Muscle of leg (tissue), 16 donors: ENCODE measurements at places on chromosomes 2 and 18.
A peak's percentile ranks its signal among the peaks of the same experiment; 100 is the strongest.

GRCh38 chr2:238093181-238094140 lies 6.7 kb upstream of the ESPNL start:
- H3K27me3 ChIP-seq: no peaks in the 10 kb centered on the region
- H3K36me3 ChIP-seq: peaks cover 4% of the 10 kb centered on the region
- H3K4me1 ChIP-seq: no peaks in the 10 kb centered on the region
- no peak for DNase-seq

- peaks cover 14% of the 10 kb centered on the region for H3K4me1 ChIP-seq
- no peaks in the 10 kb centered on the region for H3K36me3 ChIP-seq
- H3K27ac ChIP-seq: no peak overlapping the region
- DNase-seq: no peak
Observed at GRCh38 chr2:172342078-172342477, 85.3 kb upstream of the ITGA6 start.

DNA sequence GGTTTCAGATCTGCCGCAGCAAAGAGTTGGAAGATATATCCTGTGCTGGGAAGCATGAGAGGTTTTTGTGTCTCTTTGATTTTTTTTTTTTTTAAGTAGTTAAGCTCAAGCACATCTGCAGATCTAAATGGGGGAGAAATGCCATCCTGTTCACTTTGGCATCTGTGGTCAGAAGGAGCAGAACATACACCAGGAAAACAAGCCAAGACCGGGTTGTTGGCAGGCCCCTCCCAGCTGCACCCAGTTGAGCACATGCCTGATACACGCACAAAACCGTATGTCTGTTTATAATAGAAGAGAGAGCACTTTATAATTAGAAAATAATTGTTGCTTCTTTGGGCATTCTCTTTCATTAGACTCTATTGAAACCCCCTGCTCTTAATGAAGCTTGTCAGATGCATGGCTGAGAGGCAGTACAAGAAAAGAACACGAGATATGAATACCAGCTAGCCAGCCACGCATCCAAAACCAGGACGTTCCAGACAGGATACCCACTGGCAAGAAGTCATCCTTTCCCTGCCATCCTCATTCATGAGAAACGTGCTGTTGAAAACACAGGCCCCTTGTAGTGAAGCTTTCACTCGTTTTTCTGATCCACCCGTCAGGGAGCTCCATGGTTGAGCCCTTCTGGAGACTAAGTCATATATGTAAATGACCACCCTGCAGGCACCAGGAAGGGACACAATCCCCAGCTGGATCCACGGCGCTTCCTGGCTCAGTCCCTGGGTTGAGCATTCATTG lies 152.2 kb downstream of the ALPK2 start:
- DNase-seq: no peak
- H3K27ac ChIP-seq: peak overlapping the region; percentile 13
- no peaks in the 10 kb centered on the region for H3K27me3 ChIP-seq
- no peaks in the 10 kb centered on the region for H3K36me3 ChIP-seq
- no peak overlapping the region for H3K4me3 ChIP-seq
- H3K4me1 ChIP-seq: peaks cover 13% of the 10 kb centered on the region

DNA sequence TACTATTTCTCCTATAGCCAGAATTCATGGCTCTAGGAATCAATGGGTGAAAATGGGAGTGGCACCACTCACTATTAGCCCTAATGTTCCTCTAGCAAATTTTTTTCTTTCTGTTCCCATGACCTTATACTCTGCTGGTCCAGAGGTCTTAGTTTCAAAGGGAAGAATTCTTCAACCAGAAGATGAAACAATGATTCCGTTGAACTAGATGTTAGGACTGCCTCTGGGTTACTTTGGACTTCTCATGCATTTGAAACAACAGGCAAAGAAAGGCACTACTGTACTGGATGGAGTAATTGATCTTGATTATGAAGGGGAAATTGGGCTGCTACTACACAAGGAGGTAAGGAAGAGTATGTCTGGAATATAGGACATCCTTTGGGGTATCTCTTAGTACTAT lies 18.6 kb upstream of the ADCYAP1 start:
- no peaks in the 10 kb centered on the region for H3K4me1 ChIP-seq
- H3K27ac ChIP-seq: no peak overlapping the region
- no peaks in the 10 kb centered on the region for H3K36me3 ChIP-seq
- no peak overlapping the region for H3K4me3 ChIP-seq
- DNase-seq: no peak
- H3K27me3 ChIP-seq: no peaks in the 10 kb centered on the region

DNA sequence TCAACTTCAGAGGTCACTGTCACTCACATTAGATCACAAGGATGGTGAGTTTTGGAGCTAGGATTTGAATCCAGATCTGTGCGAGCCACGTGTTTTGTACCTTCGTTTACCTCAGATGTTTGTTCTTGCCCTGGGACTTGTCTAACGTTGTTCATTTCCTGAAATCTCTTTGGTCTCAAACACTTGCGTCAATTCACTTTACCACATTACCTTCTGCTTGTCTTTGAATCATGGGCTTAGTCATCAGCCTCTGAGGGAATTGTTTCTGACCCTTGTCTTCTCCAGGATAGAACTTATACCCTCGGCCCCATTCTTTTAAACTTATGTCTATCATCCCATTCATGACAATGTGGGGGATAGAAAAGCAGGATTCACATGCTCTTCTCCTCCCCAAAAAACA lies 282.7 kb downstream of the DCDC2C start:
- H3K27me3 ChIP-seq: no peaks in the 10 kb centered on the region
- H3K4me3 ChIP-seq: no peak overlapping the region
- peaks cover 2% of the 10 kb centered on the region for H3K4me1 ChIP-seq
- DNase-seq: no peak

GRCh38 chr2:43038034-43038695 lies 188.2 kb downstream of the ZFP36L2 start:
- no peaks in the 10 kb centered on the region for H3K27me3 ChIP-seq
- peak overlapping the region; percentile 77 for H3K27ac ChIP-seq
- DNase-seq: peak; percentile 67

DNA sequence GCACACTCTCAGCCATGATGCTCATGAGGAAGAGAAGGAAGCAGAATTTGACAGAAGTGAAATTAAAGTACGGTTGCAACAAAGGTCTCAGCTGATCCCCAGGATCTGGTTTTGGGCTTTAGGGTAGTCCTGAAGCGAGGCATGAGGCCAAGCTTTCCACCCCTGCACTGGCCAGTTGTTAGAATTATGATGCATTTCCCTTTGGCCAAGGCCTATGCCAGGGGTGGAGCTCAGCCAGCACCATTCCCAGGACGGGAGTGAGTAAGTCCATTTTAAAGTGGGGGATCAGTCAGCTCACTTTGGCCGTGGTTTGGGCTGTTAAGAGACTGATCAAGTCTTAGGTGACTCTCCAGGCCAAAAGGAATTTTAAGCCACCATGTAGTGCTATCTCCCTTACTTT lies 314.5 kb upstream of the MMADHC start:
- peaks cover 8% of the 10 kb centered on the region for H3K4me1 ChIP-seq
- H3K27ac ChIP-seq: no peak overlapping the region
- H3K36me3 ChIP-seq: no peaks in the 10 kb centered on the region
- DNase-seq: peak; percentile 68

DNA sequence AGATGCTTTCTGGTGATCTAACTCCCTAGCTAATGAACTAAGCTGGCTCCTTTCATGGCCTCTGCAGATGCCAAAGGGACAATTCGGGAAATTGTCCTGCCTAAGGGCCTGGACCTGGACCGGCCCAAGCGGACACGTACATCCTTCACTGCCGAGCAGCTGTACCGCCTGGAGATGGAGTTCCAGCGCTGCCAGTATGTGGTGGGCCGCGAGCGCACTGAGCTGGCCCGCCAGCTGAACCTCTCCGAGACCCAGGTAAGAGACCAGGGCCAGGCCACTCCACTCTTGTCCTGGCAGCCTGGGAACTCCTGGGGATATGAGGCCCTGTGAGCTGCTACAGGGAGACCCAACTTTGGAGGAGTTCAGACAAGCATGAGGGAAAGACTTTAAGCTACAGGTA lies 14.7 kb upstream of the ATP6V1B1 start:
- H3K4me3 ChIP-seq: no peak overlapping the region
- no peaks in the 10 kb centered on the region for H3K36me3 ChIP-seq
- peaks cover 21% of the 10 kb centered on the region for H3K4me1 ChIP-seq
- no peak for DNase-seq
- H3K27ac ChIP-seq: no peak overlapping the region

- no peaks in the 10 kb centered on the region for H3K36me3 ChIP-seq
- H3K4me3 ChIP-seq: no peak overlapping the region
- peaks cover 5% of the 10 kb centered on the region for H3K4me1 ChIP-seq
- no peaks in the 10 kb centered on the region for H3K27me3 ChIP-seq
- no peak for DNase-seq
Observed at GRCh38 chr2:227395556-227395955, 7.8 kb upstream of the SCYGR1 start.

DNA sequence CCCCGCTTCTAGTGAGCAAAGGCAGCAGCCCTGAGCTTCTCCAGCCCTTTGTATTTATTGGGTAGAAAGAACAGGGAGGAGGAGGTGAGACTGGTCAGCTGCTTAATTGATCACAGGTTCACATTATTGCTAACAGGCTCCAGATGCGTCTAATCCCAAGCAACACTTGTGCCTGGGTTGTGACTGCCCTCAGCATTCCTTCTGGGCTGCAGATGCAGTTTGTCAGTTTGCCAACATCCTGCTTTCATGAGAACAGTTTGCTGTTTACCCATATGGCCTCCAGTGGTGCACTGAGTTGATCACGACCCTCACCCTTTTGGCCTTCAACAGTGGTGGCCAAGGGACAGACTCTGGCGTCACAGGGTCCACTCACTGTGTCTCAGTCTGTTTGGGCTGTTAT lies 159.5 kb upstream of the ZNF516 start:
- peaks cover 2% of the 10 kb centered on the region for H3K27me3 ChIP-seq
- no peaks in the 10 kb centered on the region for H3K36me3 ChIP-seq
- DNase-seq: no peak
- no peak overlapping the region for H3K4me3 ChIP-seq
- peaks cover 2% of the 10 kb centered on the region for H3K4me1 ChIP-seq

GRCh38 chr2:84732897-84733778 lies 147.7 kb downstream of the TRABD2A start:
- H3K27me3 ChIP-seq: peaks cover 3% of the 10 kb centered on the region
- H3K4me3 ChIP-seq: no peak overlapping the region
- peak; percentile 11 for DNase-seq
